NCI-H146 (cell line): ENCODE measurements at places on chromosomes 11 and 22.

- no peak for DNase-seq
Measured at GRCh38 chr22:49116486-49117120, 711.1 kb downstream of the BRD1 start.

GRCh38 chr22:27930331-27931060 is 11.4 kb upstream of the PITPNB start:
- no peak for DNase-seq

- DNase-seq: no peak
Measured at GRCh38 chr22:36325154-36326031, 62.4 kb downstream of the MYH9 start.

- DNase-seq: no peak
Measured at GRCh38 chr11:10824888-10825287, 16.2 kb upstream of the EIF4G2 start.

DNA sequence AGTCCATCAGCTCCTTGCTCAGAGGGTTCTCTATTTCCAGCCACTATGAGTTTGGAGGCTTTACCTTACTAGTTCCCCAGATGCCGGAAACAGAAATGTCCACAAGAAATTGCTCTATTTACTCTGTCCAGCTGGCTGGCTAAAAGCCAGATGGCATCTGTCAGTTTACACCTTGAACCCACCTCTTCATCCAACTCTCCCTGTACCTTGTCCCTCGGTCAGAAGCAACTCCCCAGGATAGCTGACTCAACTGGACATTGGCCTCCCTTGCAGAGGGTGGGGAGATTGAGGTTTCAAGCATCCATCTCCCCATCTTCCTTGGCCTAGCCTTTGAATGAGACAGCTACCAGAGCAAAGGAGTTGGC is 1.7 kb downstream of the C2CD2L start:
- DNase-seq: peak; percentile 46

DNA sequence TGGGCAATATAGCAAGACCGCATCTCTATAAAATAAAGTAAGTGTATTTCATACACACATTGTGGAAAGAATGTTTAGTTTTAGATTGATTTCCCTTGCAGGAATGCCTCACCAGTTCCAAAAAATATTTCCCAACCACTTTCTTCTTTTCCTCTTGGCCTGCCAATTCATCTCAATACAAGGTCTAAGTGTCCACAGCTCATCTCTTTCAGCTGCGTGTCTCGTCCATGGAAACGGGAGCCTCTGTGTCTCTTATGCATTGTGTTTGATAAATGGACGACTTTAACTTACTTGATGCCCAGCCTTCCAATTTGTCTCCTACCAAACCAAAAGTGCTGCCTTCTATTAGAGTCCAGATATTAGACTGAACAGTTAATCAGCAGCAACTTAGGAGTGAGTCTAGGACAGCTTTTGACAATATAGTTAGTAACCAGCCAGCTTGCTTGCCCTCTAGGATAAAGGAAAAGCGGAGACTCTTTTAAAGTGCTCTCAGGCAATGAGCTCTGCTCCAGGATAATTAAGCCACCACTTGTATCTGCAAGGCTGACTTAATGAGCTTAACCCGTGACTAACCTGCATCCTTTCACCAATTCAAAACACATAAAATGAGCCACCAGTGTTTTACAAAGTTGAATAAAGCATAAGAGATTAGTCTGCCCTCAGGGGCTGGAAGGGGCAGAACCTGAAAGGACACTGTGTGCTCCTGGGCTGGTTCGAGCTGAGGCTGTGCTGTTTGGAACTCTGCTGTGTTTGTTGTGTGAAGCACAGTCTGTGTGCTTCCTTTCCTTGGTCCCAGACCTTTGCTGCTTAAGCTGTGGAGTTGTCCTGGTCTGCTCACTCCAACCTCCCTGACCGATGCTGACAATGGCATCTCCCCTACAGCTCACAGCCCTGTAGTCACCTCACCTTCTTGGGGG is 27.5 kb downstream of the FBXO7 start:
- DNase-seq: no peak

DNA sequence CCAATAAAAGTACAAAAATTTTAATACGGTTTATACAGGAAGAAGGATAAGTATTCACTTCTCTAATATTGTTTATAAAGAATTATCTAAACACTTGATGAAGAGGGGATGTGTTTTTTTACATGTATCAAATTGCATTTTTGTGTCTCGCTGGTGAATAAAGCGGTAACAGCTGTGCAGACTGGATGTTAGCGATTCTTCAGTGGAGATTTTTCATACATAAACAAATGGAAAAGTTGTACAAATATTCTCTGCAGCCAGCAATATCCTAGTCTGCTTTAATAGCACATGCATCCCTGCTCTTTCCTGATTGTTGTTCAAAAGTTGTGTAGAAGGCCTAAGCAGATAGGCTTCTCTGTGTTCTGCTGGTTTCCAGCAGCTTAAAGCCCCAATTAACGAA is 369.3 kb downstream of the SOX6 start:
- no peak for DNase-seq

DNA sequence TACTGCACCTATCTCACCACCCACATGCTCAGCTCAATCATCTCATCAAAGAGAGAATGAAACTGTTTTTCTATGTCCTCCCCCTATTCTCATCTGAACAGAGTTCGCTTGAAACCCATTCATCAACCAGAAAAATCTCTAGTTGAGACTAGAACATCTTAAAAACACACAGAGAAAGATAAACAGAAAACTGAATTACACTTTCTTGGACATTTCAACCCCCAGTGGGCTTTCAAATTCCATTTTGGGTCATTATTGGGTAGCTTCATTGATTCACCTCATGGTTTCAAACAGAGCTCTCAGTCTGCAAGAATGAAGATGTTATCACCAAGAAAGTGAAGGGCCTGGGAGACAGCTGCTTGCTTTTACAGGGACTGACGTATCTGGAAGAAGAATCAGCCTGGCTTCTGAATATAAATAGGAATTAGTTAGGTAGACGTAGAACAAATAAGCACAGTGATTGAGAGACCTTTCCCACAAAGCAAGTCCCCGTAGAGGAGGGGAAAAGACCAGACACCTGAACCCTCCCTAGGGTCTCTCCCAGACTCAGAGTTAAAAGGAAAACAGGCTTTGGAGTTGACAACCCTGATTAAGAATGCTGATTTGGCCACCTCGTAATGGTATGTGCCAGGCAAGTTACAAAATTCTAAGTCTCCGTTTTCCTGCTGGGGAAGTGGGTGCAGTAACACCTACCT is 155.7 kb downstream of the BBOX1 start:
- DNase-seq: no peak

GRCh38 chr11:44574610-44575287 is 9.3 kb downstream of the CD82 start:
- no peak for DNase-seq

DNA sequence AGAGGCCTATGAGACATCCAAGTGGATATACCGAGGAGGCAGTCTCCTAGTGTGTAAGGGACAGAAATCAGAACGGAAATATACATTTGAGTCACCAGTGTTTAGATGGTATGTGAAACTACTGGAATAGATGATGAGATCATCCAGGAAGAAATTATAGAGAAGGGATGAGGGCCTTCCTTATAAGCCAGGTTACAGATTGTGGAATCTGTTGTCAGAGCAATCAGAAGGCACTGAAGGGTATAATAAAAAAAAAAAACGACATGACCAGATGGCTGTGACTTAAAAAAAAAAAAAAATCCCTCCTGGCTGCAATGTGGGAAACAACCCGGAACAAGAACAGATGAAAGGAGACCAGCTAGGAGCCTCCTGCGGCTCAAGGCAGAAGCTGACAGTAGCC is 2.7 kb downstream of the MAJIN start:
- peak; percentile 15 for DNase-seq

- no peak for DNase-seq
Measured at GRCh38 chr11:27777033-27777432, 76.8 kb upstream of the BDNF start.

- no peak for DNase-seq
Measured at GRCh38 chr11:69317401-69318092, 23.6 kb downstream of the MYEOV start.

DNA sequence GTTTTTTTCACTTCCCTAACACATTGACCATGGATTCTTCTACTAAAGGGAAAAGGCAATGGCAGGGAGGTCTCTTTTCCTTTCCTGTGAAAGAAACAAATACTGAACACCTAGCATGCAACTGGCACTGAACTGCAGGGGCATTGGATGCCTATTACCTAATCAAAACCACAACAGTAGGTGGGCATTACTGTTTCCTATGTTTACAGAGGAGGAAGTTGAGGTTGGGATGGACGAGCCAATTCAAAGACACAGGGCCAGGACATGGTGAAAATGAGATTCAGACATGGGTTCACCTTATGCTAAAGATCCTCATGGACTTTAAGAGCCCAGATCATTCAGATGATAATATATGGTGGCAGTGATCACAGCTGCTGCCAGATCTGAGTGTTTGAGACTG is 407.0 kb downstream of the MIAT start:
- DNase-seq: no peak

DNA sequence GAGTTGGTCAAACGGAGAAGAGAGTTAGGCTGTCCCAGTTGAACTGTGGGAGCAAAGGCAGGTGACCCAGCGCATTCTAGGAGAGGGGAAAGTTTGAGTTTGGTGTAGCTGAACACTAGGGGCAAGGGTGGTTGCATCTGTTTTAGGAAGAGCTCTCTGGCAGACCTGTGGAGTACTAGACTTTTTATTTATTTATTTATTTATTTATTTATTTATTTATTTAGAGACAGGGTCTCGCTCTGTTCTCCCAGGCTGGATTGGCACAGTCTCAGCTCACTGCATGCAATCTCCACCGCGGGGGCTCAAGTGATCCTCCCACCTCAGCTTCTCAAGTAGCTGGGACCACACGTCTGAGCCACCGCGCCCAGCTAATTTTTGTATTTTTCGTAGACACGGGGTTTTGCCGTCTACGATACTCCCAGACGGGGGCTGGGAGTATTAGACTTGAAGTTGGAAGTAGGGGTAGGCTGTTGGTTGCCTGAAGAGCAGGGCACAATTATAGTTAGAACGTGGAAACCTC is 950 bp upstream of the ACER3 start:
- no peak for DNase-seq

GRCh38 chr11:121270001-121270678 is 22.4 kb upstream of the SC5D start:
- DNase-seq: no peak

GRCh38 chr11:91470656-91471055 is 754.0 kb upstream of the FAT3 start:
- DNase-seq: no peak

DNA sequence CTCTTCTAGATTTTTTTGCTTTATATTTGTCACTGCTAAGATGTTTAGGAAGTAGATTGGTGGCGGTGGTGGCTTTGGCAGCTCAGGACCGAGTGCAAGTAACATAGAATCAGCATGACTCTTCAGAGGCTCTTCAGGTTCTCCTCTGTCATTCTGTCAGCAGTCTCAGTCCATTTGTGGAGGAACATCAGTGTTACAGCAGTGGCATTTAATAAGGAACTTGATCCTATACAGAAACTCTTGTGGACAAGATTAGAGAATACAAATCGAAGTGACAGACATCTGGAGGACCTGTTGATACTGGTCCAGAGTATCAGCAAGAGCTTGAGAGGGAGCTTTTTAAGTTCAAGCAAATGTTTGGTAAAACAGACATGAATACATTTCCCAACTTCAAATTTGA is 82.2 kb upstream of the GNAZ start:
- DNase-seq: no peak

DNA sequence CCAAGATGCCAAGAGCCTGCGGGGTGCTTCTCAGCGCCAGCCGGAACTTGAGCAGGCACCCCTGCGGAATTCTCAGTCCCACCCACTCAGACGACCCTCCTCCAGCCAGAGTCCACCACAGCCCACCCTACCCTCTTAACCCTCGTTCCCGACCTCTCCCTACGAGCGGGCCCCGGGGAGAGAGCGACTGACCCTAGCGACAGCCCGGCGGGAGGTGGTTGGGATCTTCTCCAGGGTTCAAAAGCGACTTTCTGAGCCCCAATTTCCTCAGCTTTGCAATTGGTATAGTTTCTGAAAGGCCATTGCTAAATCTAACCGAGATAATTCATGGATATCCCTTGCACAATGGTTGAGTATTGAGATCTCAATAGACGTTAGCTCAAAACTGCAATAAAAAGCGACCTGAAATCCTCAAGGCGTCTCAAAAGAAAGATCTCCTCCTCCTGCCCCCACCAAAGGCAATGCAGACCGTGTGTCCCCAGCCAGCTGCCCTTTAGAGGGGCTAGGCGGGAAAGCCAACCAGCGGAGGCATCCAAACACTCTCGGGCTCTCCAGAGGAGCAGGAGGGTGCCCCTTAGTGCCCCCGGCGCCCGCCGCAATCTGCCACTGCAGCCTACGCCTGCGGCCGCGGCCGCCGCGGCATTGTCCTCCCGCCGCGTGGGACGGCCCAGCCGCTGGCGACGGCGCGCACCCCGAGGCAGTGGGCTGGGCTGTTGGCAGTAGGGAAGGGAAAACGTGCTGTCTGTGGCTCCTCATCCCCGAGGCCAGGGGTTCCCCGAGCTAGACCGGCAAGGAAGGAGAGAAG is 1.5 kb upstream of the SLC6A5 start:
- DNase-seq: no peak

DNA sequence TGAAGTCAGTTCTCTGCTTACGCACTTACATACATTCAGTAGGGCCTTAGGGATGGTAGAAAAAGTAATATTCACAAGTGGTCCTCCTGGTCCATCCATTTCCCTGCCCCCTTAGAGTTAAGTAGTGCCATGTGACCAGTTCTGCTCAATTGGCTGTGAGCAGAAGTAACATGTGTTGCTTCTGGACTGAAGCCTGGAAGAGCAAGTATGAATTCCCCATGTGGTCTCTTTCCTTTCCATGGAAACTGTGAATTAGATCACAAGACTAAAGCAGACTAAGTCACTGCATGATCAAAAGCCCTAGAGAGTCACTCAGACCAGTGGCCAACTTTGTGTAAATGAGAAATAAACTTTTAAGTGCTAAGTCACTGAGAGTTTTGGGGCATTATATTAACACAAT is 341.7 kb upstream of the CADM1 start:
- no peak for DNase-seq

GRCh38 chr11:133961890-133962289 is 5.1 kb upstream of the IGSF9B start:
- no peak for DNase-seq

DNA sequence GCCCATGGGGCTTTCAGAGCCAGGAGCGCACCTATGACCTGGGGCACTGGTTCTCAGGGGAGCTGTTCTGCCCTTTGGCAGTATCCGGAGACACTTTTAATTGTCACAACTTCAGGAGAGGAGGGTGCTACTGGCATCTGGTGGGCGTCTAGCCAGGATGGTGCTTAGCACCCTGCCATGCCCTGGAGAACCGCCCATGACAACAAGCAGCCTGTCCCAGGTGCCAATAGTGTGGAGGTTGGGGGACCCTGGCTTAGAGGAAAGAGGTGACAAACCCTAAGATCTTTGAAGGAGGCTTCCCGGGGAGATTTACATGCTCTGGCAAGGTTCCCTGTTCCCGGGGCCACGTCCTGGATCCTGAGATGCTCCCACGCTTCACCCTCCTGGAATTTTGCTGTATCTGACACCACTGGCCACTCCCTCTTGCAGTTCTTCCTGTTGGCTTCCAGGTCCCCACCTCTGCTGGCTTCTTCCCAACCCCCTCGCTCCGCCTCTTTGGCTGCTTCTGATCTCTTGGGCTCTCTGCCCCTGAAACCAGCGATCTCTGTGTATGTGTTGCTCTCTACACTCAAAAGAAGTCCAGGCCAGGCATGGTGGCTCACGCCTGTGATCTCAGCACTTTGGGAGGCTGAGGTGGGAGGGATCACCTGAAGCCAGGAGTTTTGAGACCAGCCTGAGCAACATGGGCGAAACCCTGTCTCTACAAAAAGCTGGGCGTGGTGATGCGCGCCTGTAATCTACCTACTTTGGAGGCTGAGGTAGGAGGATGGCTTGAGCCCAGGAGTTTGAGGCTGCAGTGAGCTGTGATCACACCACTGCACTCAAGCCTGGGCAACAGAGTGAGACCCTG is 31.1 kb downstream of the FADS3 start:
- DNase-seq: no peak
